ENCODE measurements at places on chromosomes 2 and 18.
A peak's percentile ranks its signal among the peaks of the same experiment; 100 is the strongest.

DNA sequence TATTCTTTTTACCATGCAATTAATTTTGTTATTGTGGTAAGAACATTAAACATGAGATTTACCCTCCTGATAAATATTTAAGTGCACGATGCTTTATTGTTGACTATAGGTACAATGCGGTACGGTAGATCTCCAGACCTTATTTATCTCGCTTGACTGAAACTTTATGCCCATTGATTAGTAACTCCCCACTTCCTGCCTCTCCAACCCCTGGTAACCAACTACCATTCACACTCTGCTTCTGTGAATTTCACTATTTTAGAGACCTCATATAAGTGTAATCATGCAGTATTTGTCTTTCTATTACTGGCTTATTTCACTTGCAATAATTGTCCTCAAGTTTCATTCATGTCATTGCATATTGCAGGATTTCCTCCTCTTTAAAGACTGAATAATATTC lies 195.7 kb upstream of the ID2 start:
- DNase-seq: no peak

DNA sequence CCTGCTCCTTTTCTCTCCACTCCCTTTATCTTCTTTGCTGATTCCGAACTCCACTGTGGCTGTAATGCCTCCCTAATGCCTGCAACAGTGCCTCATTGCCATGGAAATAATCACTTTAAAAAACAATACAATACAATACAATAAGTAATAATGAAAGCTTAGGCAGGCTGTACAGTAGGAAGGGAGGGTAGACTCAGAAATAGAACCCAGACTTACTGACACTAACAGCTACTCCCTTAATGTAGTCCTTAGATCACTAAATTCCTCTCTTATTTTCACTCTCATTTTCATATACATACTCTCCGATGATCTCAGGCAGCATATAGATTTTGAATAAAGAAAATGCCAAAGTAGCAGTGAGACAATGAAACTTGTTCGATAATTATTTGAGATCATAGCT lies 70.2 kb downstream of the DLGAP1 start:
- DNase-seq: no peak

DNA sequence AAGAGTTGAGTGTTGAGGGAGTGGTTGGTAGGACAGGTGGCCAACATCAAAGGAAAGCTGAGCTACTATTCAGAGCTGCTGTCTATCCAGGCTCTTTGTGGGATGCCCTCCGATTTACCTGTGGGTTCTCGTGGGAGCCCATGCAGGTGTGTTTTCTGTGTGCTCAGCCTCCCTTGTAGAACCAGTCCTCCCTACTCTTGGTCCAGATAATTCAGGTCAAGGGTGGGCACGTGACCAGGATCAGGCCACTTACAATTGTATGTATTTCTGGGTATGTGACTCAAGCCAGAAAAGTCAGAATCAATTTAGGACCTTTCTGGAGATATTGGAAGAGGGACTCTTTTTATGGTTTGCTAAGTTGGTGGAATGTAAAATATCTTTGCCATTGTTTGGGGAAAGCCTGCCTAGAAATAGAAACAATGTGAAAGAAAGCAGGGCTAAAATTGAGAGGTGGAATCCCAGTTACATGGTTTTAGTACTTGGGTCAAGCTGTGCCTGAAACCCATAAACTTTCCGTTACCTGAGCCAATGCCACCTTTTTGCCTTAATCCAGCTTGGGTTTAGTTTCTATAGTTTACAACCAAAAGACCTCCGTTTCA lies 93.2 kb downstream of the PDCL3 start:
- DNase-seq: no peak

GRCh38 chr2:148888986-148889385 lies 14.0 kb downstream of the KIF5C start:
- no peak for DNase-seq

DNA sequence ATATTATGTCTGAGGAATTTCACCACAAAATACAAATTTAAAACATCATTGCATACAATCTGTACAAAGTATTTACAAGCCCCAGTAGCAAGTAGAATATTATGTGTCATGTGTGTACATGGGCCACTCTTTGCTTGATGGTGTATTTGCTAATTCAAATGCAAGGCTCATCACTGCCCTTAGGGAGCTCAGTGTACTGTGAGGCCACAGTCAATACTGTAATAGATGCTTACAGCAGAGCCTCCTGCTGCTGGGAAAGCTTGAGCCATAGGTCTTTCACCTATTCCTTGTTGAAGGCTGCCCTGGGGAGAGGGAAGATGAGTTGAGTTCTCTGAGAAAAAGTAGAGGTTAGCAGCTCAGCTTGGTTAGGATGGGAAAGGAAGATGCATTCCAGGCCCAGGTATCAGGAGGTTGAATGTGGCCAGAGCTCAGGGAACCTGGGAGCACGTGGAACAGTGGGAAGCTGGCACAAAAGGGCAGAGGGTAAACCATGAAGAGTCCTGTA lies 189.6 kb downstream of the LRP1B start:
- DNase-seq: no peak

DNA sequence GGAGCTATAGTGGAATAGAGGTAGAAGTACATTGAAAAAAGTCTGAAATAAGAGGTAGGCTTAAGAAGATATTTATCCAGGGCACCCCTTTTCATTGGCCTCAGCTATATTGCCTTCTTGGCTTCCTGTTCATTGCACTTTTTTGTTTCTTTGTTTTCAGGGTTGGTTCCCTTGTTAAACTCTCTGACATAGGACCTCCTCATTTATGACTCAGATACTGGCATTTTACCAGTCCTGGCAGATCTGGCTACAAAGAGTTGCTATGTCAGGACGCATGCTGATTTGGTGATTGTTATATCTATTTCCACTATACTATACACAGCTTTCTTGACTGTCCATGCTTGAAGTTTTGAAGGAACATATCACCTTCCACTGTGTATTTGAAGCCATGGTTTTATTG lies 60.0 kb downstream of the GCA start:
- DNase-seq: peak; percentile 78

DNA sequence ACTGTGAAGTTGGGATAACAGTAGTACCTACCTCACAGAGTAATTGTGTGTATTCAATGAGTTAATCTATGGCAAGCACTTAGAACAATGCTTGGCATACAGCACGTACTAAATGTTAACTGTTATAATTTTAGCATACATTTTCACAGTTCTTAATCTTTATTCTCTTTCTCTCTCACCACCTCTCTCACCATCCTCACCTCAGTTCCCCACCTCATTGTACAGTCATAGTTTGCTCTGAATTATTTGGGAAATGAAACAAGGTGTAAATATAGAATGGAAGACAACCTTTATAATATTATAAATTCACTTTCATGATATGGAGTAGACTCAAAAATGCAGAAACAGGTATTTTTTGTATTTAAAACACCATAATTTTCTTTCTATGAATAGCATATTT lies 40.0 kb upstream of the DNAH7 start:
- no peak for DNase-seq

DNA sequence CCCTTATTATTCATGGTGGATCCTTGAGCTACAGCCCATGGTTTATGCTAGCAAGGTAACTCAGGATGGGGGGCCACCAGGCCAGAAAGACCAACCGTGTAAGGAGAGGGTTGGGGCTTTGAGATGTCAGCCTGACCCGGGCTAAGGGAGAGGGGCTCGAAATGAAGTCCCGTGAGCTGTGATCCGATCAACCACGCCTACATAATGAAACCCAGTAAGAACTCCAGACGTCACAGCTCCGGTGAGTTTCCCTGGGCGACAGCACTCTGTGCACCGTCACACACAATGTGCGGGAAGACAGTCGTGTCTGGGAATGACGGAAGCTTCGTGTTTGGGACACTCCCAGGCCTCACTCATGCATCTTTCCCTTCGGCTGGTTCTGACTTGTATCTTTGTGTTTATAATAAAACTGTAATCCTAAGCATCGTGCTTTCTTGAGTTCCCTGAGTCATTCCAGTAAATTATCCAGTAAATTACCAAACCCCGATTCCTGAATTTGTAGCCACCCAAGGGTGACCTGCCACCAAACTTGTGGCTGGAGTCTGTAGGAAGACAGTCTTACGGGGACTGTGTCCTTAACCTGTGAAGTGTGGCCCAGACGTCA lies 44.2 kb downstream of the CYP27C1 start:
- DNase-seq: no peak

DNA sequence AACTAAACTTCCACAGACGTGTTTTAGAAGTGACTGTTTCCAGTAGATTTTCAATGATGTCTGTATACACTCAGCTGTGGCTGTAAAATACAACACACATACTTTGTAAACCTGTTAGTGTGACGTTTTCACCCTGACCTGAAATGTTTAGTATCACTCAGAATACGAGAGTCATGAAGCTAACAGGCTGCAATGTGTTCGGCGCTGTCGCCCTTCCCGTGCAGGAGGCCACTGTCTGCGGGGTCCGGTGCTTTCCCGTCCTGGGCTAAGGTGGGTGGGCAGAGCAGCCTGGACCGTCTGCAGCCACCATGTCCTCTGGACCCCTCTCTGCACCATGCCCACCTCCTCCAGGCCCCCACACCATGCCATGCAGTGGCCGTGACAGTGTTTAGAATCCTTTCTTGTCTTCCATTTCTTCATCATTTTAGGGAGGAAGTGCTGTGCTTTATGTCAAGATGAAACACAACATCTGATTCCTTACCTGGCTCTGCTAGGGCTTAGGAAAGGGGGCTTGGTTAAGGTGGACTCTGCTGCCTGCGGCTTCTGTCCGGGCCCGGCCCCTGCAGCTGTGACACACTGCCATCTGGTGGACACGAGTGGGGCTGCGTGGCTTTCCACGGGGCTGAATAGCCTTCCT lies 53.8 kb upstream of the RBM44 start:
- peak; percentile 62 for DNase-seq

DNA sequence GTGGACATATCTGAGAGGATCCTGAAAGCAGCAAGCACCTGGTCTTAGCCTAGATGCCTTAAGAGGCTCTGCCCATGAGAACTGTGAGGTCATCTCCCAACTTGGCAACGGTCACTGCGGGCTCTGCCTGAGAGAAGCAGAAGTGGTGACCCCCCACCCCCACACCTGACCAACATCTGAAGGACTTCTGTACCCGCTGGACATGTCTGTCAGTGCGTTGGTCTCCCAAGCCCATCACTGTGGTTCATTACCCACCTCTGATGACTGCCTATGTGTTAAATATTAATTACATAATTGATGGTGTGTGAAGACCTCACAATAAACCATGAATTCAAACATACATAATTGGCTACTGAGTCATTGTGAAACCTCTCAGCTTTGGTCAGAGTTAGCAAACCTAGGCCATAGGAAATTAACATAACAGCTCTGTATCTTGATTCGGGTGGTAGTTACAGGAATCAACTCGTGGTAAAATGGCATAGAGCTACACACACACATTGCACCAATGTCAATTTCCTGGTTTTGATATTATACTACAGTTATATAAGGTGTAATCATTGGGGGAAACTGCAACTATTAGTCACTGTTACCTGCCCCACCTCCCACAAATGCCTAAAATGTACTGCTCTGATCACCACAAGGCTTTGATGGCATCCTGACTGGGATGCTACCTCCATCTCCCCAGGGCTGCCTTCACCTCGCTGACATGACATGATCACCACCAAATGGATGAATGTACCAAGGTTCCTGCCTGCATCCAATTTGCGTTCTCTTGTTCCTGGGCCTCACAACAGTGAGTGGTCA lies 4.3 kb upstream of the GALNT1 start:
- DNase-seq: no peak

DNA sequence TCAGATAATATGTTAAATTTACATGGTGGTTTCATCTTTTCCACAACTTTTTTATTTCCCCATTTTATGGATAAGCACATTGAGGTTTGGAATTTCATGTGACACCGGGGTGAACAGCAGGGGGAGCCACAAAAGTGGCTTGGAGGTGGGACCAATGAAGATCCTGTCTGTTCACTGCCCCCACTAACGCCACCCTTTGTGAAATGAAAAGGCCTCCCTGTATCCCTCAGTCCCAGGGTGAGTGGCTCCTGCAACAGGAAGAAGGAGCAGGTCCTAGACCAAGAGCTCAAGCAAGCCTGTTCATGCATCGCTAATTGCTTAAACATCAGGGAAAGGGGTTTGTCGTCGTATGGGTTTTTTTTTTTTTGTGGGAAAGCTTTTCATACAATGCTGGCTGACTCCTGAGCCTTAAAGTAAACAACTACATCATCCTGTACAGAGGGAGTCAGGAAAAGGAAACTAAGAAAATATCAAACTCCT lies 267.8 kb upstream of the EPAS1 start:
- peak; percentile 77 for DNase-seq

GRCh38 chr18:8615397-8616027 lies 6.3 kb downstream of the RAB12 start:
- peak; percentile 85 for DNase-seq

GRCh38 chr2:103437161-103437560 lies 675.3 kb downstream of the TMEM182 start:
- no peak for DNase-seq

GRCh38 chr18:79246309-79247108 lies 149.2 kb upstream of the NFATC1 start:
- DNase-seq: peak; percentile 95

DNA sequence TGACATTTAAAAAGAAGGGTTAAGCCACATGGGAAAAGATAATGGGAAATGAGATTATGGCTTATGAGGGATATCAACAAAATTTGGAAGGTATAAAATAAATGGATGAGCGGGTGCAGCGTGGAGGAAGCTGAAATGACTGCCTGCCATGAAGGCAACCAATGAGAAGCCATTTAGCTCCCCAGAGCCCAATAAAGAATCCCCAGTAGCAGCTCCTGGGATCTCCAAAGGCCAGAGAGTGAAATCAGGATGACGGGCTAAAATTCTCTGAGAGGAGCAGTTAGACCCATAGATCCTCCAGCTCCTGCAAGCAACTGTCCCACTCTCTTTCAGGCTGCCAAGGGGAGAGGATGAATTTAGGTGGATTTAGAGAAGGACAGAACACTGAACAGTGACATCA lies 12.9 kb upstream of the MAPRE3 start:
- no peak for DNase-seq

- DNase-seq: no peak
Measured at GRCh38 chr2:112714331-112714730, 6.5 kb upstream of the NT5DC4 start.

DNA sequence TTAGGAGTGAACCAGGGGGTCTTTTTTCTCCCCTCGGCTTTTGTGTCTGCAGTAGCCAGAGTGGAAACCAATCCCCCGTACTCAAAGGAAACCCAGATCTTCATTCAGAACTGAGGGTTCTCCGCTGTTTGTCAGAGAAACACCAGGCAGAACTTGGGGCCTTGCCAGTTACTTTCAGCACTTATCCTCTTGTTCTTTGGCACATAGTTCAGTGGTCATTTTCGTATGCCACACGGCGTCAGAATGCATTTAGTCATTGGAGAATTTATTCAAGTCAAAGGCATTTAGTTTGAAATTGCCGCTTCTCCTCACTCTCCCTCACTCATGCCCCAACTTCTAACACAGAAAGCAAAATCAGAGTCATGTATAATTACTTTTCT lies 102.9 kb downstream of the CABLES1 start:
- DNase-seq: peak; percentile 45

- DNase-seq: no peak
Measured at GRCh38 chr2:100453853-100454252, 16.4 kb upstream of the NMS start.

Data from HT1080 (cell line).